ENCODE measurements at places on chromosomes 13 and 19.

DNA sequence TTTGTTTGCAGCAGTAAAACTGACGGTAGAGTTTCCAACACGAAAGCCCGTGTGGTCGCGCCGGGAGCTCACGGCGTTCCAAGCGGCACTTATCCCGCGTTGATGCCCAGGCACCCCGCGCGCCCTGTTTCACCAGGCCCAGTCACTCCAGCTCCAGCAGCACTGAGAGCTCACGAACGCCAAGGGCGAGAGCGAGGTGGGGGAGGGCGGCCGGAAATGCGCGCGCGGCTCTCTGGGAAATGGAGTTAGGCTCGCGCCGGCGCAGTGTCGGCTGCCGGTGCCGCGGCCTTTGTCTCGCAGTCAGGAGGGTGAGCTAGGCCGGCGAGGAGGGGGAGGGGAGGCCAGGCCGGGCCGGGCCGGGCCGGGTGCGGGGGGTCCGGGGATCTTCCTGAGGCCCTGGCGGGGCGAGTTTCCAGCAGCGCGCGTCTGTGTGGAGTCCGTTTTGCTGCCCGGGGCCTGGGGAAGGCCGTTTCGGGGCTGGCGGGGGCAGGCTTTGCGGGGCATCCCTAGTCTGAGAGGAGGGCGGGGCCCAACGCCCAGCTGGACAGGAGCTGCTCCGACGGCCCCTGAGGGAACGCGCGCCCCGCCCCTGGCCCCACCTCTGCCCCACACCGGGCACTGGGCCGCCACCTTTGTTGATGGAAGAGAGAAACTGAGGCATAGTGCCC, at the start of gene ZNF135:
TSS of gene ZNF135 (plus strand) at position 280 of the 668 bp plus-strand sequence. CDS start 721 bp downstream, outside the sequence.
- DNase-seq: peak; percentile 37

- no peak for DNase-seq
Measured at GRCh38 chr13:111288276-111288675, 32.2 kb upstream of the TEX29 start.

DNA sequence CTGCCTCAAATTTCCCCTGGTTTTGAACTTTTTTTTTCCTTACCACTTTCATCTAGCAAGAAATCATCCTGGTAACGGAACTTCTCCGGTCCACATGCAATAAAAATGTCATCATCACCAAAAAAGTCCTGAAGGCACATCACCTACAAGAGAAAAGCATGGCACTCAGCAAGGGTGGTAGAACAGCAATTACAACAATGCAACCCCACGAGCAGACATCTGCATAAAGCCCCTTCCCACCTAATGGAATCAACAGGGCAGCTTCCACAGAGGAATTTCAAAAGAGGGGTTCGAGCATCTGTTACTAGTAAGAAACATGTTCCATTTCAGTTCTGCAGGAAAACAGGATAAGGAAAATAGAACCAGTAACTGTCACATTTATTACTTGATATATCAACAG, 183.9 kb downstream of the DCLK1 start:
- no peak for DNase-seq

DNA sequence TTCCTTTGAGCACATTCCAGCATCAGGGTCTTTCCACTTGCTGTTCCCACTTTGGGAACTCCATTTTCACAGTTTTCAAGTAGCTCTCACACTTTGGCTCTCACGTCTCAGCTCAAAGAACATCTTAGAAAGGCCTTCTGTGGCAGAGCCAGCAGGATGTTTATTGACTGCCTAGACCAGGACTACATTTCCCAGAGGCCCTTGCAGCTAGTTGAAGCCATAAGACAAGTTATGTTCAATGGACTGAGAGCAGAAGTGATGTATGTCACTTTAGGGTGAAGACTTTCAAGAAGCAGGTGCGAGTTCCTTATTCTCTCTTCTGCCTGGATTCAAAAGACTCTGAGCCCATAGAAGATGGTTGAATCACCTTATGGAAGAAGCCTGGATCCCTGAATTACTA, 4.3 kb upstream of the HAUS5 start:
- DNase-seq: peak; percentile 24

DNA sequence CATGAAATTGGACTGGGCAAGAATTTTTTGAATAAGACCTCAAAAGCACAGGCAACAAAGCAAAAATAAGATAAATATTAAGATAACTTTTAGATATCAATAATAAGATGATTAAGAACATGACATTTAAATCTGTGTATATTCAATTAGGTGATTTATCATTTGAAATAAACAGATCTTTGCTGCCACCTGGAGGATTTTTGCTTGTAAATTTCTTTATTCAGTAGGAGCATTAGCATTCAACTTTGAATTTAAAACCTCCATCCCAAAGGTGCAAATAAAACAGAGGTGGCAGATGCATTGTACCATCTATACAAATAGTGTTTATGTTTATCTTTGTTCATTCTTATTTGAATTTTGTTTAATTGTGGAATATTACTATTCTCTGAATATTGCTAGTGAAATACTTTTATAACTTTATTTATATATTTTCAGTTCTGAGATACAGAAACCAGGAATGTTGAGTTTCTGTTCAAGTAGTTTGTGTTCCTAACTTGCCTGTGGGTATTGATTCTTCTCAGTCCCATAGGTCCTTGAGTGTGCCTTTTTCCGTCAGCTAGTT, 20.9 kb downstream of the COG6 start:
- peak; percentile 62 for DNase-seq

DNA sequence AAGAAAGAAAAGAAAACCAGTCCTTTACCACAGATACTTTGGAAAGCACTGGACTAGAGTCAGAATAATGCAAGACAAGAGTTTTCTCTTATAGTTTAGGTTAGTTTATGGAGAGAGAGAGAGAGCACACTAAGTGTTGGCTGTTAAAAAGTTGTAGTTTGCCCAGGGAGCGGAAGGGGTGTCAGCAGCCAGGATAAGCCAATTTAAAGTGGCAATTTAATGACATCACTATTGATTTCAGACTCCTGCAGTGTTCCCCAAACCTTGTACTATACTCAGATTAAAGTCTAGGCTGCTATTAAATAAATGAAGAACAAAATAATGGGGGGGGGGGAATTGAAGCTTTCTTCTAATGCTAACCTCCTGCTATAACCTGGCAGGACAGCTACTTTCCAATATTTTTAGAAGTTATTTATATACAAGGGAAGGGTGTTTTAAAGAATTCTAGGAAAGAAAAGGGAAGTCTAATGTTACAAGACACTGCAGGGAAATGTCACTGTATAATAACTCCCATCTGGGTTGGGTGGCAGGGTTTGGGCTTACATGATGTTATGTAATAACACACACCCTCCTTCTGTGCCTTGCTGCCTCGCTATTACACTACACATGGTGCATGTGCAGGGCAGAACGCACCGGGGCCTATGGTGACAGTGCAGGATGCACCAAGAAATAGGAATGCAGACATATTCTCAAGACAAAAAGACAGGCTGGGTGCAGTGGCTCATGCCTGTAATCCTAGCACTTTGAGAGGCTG, 19.9 kb downstream of the TPT1 start:
- no peak for DNase-seq

- DNase-seq: no peak
Measured at GRCh38 chr19:50662651-50663481, 13.6 kb downstream of the C19orf81 start.

DNA sequence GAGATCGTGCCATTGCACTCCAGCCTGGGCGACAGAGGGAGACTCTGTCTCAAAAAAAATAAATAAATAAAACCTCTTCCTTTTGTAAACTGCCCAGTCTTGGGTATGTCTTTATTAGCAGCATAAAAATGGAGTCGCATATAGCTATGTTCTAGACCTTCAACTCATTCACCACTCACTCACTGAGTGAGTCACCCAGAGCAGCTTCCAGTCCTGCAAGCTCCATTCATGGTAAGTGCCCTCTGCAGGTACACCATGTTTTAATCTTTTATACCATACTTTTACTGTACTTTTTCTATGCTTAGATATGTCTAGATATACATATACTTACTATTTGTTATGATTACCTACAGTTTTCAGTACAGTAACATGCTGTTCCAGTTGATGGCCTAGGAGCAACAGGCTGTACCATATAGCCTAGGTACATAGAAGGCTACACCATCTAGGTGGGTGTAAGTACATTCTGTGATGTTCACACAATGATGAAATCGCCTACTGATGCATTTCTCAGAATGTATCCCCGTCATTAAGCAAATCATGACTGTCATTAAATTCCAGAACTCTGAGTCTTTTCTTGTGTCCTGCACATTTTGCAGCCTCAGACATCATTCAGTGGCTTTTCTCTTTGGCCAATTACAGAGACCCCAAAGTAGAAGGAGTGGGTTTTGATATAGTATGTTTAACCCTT, 13.7 kb upstream of the FARP1 start:
- no peak for DNase-seq

DNA sequence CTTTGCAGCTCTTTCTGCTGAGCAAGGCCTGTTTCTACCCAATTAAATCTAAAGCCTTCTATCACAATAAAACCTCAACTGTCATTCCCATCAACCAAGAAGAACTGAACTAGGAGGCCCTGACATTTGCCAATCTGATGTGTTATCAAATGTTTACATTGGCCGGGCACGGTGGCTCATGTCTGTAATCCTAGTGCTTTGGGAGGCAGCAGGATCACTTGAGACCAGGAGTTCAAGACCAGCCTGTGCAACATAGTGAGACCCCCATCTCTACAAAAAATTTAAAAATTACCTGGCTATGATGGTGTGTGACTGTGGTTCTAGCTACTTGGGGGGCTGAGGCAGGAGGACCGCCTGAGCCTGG, 2.8 kb upstream of the FBXO17 start:
- no peak for DNase-seq

DNA sequence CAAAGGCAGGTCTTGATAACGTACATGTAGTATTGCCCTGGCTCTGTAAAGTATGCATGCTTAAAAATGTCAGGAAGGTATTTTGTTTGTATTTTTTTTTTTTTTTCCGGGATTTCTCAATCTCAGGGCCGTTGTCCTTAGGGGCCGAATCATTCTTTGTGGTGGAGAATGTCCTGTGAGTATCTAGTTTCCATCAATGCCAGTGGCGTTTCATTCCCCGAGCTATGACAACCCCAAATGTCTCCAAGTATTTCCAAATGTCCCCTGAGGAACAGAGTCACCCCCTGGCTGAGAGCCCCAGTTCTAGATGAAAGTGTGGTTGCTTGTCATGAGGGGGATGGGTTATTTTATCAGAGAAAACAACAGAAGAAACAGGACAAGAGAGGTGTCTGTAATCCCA, 68.7 kb downstream of the ACSBG2 start:
- no peak for DNase-seq
